ENCODE measurements at places on chromosomes 13 and 19.

DNA sequence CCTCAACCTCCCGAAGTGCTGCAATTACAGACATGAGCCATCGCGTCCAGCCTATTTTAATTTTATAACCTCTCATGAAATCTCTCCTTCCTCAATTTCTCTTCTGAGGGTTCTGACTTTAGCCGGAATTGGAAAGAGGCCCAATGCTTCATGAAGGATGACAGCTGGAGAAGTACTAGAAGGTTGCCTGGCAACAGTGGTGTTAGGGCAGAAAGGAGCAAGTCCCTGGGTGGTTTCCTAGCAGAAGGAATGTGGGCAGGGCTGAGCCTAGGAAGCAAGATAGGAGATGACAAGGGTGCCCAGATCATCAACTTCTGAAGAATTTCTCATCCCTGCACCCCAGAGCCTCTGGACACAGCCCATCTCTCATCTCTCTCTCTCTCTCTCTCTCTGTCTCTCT lies 25.8 kb downstream of the CACNG6 start:
- H3K27me3 ChIP-seq, result no peaks in the 10 kb centered on the region
- H3K4me3 ChIP-seq, result no peak overlapping the region
- H3K27ac ChIP-seq, result no peak overlapping the region
- no peak for DNase-seq

DNA sequence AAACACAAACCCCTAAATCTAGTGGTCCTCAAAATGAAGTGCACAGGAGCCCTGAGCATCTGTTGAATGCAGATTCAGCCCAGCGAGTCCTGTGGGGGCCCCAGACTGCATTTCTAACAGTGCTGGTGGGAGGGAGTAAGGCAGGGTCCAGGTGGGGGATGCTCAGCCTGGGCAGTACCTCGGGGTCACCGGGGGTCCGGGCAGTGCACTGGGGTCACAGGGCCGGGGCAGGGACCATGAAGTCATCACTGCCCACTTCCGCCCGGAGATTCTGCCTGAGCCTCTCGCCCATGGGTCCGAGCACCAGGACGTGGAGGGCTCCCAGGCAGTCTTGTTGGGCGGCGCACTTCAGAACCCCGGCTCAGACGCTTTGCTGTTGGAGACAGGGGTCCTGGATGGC lies 838 bp upstream of the ATP4B start:
- H3K4me3 ChIP-seq, result no peak overlapping the region
- no peak overlapping the region for H3K27ac ChIP-seq
- no peaks in the 10 kb centered on the region for H3K4me1 ChIP-seq
- no peaks in the 10 kb centered on the region for H3K27me3 ChIP-seq

GRCh38 chr13:73060251-73061160 lies 1.7 kb downstream of the KLF5 start:
- H3K27ac ChIP-seq, result no peak overlapping the region
- no peaks in the 10 kb centered on the region for H3K36me3 ChIP-seq
- H3K27me3 ChIP-seq, result peaks cover 30% of the 10 kb centered on the region
- no peak for DNase-seq
- H3K4me3 ChIP-seq, result no peak overlapping the region
- peaks cover 14% of the 10 kb centered on the region for H3K4me1 ChIP-seq

DNA sequence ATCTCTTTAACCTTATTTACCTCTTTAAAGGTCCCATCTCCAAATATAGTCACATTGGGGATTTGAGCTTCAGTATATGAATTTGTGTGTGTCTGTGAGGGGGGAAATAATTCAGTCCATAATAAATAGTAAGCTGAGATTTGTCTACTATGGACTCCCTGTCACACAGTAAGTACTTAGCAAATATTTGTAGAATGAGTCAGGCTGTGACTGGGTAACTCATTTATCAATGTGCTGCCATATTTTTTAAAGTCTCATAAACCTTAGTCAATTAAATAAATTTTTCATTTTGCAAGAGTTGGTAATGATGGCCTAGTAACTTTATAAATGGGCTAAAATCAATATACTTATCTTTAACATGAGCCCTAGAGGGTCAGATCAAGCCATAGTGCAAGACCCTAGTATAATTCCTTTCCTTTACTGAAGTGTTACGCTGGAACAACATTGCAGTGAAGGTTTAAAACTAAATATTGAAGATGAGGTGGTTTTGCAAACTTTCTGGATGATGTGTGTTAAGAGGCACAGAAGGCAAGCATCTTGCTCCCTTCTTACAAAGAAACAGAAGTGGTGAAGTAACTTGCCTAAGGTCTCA lies 305.1 kb downstream of the KCNRG start:
- peak overlapping the region; percentile 57 for H3K27ac ChIP-seq
- no peak overlapping the region for H3K4me3 ChIP-seq
- no peak for DNase-seq
- H3K27me3 ChIP-seq, result no peaks in the 10 kb centered on the region

GRCh38 chr13:95180513-95181245 lies 120.6 kb downstream of the ABCC4 start:
- DNase-seq, result no peak
- H3K36me3 ChIP-seq, result no peaks in the 10 kb centered on the region
- no peaks in the 10 kb centered on the region for H3K27me3 ChIP-seq
- H3K27ac ChIP-seq, result no peak overlapping the region
- H3K4me1 ChIP-seq, result peaks cover 45% of the 10 kb centered on the region

- no peak overlapping the region for H3K4me3 ChIP-seq
- peaks cover 11% of the 10 kb centered on the region for H3K4me1 ChIP-seq
- H3K27ac ChIP-seq, result no peak overlapping the region
- H3K36me3 ChIP-seq, result peaks cover 33% of the 10 kb centered on the region
These were observed 6.4 kb upstream of the BST2 start for GRCh38 chr19:17411801-17412200.

DNA sequence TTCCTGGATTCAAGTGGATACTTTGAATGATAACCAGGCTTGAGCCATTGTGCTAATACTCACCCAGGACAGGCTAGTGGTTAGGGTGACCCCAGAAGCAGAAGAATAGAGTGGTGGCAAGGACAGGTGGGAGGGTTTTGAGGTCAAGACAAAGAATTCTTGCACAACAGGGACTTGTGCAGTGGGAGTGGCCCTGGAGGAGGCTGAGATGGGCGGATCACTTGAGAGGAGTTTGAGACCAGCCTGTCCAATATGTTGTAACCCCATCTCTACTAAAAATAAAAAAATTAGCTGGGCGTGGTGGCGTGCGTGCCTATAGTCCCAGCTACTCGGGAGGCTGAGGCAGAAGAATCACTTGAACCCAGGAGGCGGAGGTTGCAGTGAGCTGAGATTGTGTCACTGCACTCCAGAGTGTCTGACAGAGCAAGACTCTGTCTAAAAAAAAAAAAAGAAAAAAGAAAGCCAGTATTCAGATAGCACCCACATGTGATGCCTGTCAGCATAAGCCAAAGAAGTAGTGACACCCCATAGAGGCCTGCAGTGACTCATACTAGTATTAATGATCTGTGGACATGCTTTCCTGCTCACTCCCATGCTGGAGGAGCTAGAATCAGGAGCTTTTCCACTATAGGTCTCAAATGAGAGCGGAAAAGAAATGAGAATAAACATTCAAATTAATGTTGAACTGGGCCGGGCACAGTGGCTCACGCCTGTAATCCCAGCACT lies 78.7 kb downstream of the RNF17 start:
- no peaks in the 10 kb centered on the region for H3K36me3 ChIP-seq
- no peak overlapping the region for H3K4me3 ChIP-seq
- H3K4me1 ChIP-seq, result no peaks in the 10 kb centered on the region

- H3K4me3 ChIP-seq, result peak overlapping the region; percentile 51
- peak; percentile 62 for DNase-seq
- H3K27me3 ChIP-seq, result peaks cover 5% of the 10 kb centered on the region
- peaks cover 25% of the 10 kb centered on the region for H3K4me1 ChIP-seq
These were observed 7.7 kb downstream of the PGLYRP1 start for GRCh38 chr19:46014941-46015686.

GRCh38 chr13:37797631-37798030 lies 71.9 kb downstream of the TRPC4 start:
- H3K27me3 ChIP-seq, result no peaks in the 10 kb centered on the region
- H3K4me3 ChIP-seq, result no peak overlapping the region
- no peaks in the 10 kb centered on the region for H3K4me1 ChIP-seq
- no peak overlapping the region for H3K27ac ChIP-seq

GRCh38 chr19:14450168-14450874 lies 17.2 kb downstream of the PKN1 start:
- no peak overlapping the region for H3K4me3 ChIP-seq
- H3K27ac ChIP-seq, result no peak overlapping the region
- DNase-seq, result peak; percentile 30
- no peaks in the 10 kb centered on the region for H3K4me1 ChIP-seq
- peaks cover 80% of the 10 kb centered on the region for H3K36me3 ChIP-seq
- H3K27me3 ChIP-seq, result no peaks in the 10 kb centered on the region

DNA sequence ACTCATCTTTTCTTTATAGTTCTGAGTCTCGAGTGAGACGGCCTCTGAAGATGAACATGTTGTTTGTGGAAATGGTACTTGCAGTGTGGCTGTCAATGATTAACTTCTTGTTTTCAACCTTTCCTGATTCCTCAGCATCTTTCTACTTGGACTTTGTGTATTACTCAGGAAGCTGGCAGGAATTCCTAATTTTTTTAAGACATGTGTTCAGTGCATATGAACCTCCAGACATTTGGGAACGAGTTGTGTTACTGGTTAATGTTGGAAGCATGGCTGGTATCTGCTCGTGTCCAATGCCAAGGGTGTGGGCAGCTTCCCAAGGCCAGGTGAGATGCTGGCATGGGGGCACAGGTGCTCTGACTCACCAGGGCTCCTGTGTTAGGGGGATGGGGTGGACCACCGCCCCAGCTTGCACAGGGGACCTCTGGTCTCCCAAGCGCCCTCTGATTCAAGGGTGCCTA lies 61.1 kb upstream of the MCF2L start:
- H3K27me3 ChIP-seq, result no peaks in the 10 kb centered on the region
- DNase-seq, result no peak
- no peak overlapping the region for H3K4me3 ChIP-seq
- no peaks in the 10 kb centered on the region for H3K36me3 ChIP-seq
- H3K4me1 ChIP-seq, result no peaks in the 10 kb centered on the region

DNA sequence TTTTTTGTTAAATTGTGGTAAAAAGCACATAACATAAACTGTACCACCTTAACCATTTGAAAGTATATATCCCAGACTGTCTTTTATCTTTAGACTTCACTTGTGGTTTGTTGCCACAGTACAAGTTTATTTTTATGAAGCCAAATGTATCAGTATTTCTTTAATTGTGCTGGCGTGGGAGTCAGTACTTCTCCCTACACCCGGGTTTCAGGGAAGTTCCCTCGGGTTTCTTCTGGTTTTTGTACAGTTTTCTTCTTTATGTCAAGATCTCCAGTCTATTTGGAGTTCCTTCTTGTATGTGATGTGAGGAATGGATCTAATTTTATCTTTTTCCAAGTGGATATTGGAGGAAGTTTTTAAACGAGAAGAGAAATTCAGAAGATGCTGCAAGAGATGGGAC lies 20.5 kb downstream of the CCDC8 start:
- no peaks in the 10 kb centered on the region for H3K4me1 ChIP-seq
- no peak for DNase-seq
- no peak overlapping the region for H3K4me3 ChIP-seq
- H3K36me3 ChIP-seq, result peaks cover 20% of the 10 kb centered on the region
- H3K27me3 ChIP-seq, result no peaks in the 10 kb centered on the region

GRCh38 chr19:8161135-8161646 lies 11.8 kb upstream of the FBN3 start:
- peak; percentile 51 for DNase-seq
- no peak overlapping the region for H3K4me3 ChIP-seq
- H3K36me3 ChIP-seq, result no peaks in the 10 kb centered on the region
- no peak overlapping the region for H3K27ac ChIP-seq
- no peaks in the 10 kb centered on the region for H3K4me1 ChIP-seq

DNA sequence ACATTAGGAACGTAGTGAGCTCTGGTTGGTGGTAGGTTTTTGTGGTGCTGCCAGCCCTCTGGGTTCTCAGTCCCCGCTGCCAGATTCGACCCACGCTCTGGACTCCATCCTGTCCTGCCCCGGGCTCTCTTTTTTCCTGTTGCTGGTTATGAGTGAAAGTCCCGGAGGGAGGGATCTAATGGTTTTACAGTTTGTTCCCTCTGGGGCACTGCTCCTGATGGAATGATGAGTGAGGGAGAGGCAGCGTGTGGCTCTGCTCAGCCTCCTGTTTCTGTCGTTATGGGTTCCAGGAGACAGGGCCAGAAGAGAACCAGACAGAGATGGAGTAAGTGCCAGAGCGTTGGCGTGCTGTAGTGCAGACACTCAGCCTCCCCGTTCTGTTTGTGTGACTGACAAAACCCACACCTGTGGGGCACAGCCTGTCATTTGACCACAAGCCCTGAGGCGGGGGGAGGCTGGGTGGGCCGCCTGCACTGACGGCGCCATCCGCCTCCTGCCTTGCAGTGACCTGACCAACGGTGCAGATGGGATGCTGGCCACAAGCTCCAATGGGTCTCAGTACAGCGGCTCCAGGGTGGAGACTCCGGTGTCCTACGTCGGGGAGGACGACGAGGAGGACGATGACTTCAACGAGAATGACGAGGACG lies 18.3 kb downstream of the ATP4B start:
- H3K27me3 ChIP-seq, result no peaks in the 10 kb centered on the region
- no peak for DNase-seq
- no peaks in the 10 kb centered on the region for H3K4me1 ChIP-seq
- H3K27ac ChIP-seq, result no peak overlapping the region
- H3K4me3 ChIP-seq, result no peak overlapping the region

DNA sequence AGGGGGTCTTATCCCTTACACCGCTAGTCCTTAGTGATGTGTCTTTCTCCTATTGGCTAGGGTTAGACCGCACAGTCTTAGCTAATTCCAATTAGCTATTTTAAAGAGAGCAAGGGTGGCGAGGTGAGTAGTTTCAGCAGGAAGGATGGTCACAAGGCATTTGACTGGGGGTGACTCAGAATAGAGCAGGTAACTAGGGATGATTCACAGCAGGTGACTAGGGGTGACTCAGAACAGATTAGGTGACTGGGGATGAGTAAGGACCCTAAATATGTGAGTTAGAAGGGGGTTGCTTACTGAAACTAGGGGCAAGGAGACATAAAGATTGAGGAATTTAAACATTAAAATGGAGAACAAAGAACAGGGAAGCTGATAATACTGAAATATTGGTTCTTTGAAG lies 64.3 kb downstream of the ZNF66 start:
- no peaks in the 10 kb centered on the region for H3K4me1 ChIP-seq
- H3K36me3 ChIP-seq, result no peaks in the 10 kb centered on the region
- no peak overlapping the region for H3K4me3 ChIP-seq
- no peaks in the 10 kb centered on the region for H3K27me3 ChIP-seq
- no peak overlapping the region for H3K27ac ChIP-seq

- H3K27ac ChIP-seq, result no peak within 1 kb of the TSS
- no peak for DNase-seq
- no peak within 1 kb of the TSS for H3K4me3 ChIP-seq
- no peaks in the 10 kb centered on the region for H3K4me1 ChIP-seq
- no peaks in the 10 kb centered on the region for H3K27me3 ChIP-seq
These were observed at the start of gene ZNF98 for GRCh38 chr19:22422211-22422610. ZNF98 (minus strand) TSS chr19:22422346; CDS start chr19:22422224, 122 bp downstream.

Data from CD4-positive, CD25-positive, alpha-beta regulatory T cell (primary cell).